Stimulated activated CD8-positive, alpha-beta memory T cell treated with anti-CD3 and anti-CD28 coated beads, Interleukin-7, amount 100 ng/mL, for 48 hours (primary cell): ENCODE measurements at places on chromosomes 2 and 18.

GRCh38 chr2:32838418-32838817, 108.3 kb upstream of the LTBP1 start:
- no peak for DNase-seq

GRCh38 chr2:159144776-159145614, 141.5 kb downstream of the WDSUB1 start:
- DNase-seq: no peak

- DNase-seq: no peak
Observed at GRCh38 chr2:122478117-122478516, 722.7 kb downstream of the TSN start.

- DNase-seq: no peak
Observed at GRCh38 chr2:77398970-77399600, 123.1 kb downstream of the LRRTM4 start.

DNA sequence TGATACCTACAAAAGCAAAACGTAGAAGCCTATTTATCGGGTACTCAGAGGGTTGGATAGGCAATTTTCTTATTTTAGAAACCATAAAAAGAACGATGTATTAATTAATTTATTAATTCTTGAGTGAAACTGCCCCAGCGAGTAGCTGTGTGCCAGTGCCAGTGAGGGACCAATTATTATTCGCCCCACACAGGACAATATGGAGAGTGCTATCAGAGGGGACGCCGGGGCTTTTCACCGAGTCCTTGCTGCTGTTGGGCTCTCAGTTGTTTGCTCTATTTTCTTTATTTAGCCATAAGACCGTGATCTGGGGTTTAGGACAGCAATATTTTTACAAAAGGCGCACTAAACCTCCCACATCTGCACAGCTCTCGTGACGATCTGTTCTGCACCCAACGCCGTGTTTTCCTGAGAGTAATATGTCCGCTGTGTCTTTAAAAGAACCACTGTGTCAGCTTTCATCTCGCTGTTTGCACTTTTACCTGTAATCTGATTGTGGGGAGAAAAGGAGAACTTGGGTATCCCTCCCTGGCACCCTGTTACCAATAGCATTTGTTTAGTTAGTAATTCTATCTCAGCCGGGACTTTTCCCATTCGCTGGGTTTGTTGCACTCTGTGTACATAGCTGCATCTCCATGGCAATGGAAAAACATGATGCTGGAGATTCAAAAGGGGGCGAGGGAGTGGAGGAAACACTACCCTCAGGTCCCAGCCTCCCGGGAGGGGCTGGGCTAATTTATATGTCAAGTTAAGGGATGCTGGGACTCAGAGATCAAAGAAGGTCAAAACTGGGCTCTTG, 30.1 kb upstream of the ZNF516 start:
- no peak for DNase-seq

GRCh38 chr2:159961037-159961436, 101.4 kb downstream of the PLA2R1 start:
- no peak for DNase-seq

DNA sequence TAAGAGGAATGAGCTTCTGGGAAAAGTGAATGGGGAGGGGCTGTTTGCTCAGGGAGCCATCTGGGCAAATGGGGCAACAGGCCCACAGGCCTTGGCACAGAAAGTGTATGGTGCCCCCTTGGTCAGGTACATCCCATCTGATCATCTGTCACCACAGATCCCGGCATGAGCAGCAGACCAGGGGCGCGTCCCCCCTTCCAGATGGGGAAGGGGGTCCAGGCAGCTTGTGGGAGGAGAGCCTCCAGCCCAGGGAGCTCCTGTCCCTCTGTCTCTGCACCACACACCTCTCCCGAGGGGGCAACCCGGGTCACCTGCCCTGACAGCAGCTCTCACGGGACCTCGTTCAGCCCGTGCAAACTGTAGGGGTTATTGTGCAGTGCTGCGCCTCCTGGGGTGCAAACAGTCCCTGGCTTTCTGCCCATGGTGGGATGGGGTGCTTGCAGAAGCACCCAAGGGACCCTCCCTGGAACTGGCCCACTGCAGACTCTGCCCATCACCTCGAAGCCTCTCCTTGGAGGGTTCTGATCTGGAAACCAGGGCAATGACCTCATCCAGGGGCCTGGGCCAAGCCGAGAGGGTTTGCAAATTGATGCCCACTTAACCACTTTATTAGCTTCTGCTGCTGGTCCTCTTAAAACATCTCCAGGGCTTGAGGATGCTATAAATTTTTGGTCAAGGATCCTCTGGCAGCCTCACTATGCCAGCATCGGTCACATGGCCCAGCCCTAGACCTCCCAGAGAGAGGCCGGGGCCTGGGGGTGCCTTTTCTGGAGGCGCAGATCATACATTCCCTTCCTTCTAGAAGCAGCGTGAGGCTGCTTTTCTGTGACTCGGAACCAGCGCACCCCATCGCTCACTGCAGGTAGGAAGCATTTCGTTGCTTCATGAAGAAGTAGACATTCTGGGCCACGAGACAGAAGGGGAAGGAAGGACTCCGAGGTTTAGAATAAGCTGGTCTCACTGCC, 7.6 kb upstream of the BOK start:
- DNase-seq: no peak

GRCh38 chr2:100865816-100866460, 46.0 kb downstream of the NPAS2 start:
- no peak for DNase-seq
